ENCODE measurements at places on chromosomes 16 and 17.

DNA sequence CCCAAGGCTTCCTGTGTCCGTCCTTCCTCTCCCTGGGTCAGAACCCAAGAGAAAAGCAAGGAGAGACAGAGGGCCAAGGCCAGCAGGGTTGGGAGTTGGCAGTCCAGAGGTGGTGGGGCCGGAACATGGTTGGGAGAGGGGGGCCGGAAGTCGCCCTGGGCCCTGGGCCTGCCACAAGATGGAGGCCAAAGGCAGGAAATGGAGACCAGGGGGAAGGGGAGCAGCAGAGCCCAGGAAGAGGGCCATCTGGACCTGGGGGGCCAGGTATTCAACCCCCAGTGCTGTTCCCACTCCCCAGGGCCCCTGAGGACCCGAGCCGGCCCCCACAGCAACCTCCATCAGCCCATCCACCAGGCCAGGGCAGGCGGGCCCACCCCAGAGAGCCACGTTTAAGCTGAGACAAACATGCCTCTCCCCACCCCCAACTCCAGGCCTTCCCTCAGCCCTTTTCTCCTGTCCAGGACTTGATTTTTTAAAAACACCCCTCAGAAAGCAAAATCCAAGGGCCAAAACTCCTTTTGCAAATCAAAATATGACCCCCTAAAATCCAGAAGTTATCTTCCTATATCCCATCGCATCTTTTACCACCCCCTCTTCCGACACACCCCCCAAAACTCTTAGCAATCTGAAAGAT is 4.4 kb upstream of the BCL6B start:
- no peak for DNase-seq

- DNase-seq = no peak
These were observed 3.7 kb upstream of the NLK start for GRCh38 chr17:28038802-28039201.

GRCh38 chr16:28310796-28311195 is 18.5 kb downstream of the SBK1 start:
- DNase-seq = no peak

DNA sequence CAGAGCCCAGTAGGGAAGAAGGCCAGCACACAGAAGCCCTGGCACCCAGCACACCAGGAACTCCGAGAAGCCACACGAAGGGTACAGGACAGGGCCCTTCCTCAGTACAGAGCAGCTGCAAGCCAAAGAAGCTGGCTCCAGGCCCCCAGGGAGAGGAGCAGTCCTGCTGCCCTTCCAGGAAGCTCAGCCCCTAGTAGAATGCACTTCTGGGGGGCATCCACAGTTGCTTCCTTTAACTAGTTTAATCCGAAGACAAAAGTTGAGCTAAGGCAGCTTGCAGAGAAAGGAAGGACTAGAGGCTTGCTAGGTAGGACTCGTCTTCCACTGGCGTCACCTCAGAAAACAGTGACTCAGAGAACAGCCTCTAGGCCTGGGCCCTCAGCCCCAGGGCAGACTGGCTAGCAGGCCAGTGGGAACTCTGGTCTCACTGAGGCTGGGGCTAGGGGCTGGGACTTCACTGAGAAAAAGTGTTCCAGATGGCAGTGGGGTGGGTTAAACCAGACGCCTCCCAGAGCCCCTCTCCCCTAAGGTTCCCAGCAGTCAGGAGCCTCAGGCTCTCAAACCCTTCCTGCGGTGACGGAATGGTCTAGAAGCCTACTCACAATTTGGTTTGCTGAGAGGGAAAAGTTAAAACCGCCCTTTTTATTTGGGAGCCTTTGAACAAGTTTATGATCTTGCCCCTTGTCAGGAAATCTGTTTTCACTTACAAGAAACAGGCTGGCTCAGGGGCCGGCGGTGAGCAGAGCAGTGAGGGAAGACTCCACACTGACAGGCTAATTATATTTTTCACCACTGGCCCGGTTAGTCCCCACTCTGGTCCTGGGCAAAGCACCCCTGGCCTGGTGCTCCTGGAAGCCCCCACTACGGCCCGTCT is 41.4 kb downstream of the ACTG1 start:
- DNase-seq = no peak

DNA sequence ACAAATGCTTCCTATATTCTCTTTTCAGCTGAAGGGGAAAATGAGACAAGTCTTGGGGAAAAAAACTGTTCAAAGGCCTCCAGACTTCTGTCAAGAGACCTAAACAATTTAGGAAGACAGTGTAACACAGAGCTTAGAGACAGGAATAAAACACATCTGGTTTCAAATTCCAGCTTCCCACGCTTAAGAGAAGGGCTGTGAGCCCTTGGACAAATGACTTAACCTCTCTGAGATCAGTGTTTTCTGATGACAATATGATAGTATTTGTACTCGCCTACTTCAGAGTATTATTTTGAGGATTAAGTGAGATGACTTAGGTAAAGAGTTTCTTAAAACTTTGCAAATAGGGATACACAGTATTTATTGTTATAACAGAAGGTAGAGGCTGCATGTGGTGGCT is 29.5 kb downstream of the SMURF2 start:
- no peak for DNase-seq

- no peak for DNase-seq
These were observed 36.0 kb downstream of the WSCD1 start for GRCh38 chr17:6106212-6106611.

Measured in omental fat pad (tissue), 4 donors.